Psoas muscle (tissue), 8 donors: ENCODE measurements at places on chromosomes 7 and 10.

DNA sequence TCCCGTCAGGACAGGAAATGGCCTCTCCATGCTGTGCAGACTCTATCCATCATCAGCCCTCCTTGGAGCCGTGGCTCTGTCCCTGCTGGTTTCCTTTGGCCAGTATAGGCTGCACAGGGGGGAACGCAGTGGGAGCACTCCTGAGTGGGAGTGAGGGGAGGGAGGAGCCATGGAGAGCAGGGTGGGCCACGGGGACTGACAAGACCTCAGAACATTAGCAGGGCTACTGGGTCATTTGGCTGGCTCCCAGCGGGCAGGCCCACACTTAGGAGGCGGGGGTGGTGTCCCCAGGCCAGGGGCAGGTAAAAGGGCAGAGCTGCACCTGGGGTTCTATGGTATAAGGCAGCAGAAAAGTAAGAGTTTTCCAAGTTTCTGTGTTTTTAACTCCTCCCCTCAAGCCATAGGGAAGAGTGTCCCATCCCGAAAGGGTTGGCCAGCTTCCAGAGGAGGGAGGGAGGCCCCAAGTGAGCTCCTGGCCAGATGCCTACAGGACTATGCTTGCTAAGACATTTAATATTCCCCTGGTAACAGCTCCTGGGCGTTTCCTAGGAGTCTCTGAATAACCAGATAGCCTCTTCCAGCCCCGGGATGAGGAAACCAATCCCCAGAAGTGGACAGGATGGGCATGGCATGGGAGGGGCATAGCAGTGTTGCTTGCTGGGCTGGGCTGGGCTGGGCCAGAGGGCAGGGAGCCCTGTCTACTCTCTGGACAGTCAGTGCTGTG is 5.5 kb upstream of the OPN4 start:
- DNase-seq: peak; percentile 77

- DNase-seq: no peak
These were observed 43.4 kb upstream of the ADO start for GRCh38 chr10:62761115-62761514.

GRCh38 chr7:140033036-140033435 is 29.7 kb downstream of the PARP12 start:
- DNase-seq: no peak

- no peak for DNase-seq
These were observed 78.0 kb downstream of the FAM13C start for GRCh38 chr10:59284118-59284975.

GRCh38 chr10:62072901-62073300 is 171.4 kb downstream of the ARID5B start:
- no peak for DNase-seq

DNA sequence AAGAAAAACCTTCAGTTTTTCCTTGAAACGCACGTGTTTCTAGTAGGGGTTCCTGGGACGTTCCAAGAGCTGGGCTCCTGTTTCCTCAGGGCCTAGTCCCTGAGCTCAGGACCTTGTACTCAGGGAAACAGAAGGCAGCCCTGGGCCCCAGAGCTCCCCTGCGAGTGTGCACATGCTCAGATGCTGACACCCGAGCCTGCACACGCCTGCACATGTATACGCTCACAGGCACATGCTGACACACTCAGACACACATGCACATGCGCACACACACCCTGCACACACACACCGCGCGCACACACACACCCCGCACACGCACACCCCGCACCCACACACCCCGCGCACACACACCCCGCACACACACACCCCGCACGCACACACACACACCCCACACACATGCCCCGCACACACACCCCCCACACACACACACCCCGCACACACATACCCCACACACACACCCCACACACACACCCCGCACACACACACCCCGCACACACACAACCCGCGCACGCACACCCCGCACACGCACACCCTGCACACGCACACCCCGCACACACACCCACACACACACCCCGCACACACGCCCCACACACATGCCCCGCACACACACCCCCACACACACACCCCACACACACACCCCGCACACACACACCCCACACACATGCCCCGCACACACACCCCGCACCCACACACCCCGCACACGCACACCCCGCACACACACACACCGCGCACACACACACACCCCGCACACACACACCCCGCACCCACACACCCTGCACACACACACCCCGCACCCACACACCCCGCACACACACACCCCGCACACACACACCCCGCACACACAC is 52.2 kb downstream of the CALML3 start:
- no peak for DNase-seq

GRCh38 chr7:52565974-52566373 is 469.5 kb upstream of the POM121L12 start:
- DNase-seq: no peak

GRCh38 chr10:33706191-33706590 is 371.7 kb upstream of the NRP1 start:
- peak; percentile 55 for DNase-seq

DNA sequence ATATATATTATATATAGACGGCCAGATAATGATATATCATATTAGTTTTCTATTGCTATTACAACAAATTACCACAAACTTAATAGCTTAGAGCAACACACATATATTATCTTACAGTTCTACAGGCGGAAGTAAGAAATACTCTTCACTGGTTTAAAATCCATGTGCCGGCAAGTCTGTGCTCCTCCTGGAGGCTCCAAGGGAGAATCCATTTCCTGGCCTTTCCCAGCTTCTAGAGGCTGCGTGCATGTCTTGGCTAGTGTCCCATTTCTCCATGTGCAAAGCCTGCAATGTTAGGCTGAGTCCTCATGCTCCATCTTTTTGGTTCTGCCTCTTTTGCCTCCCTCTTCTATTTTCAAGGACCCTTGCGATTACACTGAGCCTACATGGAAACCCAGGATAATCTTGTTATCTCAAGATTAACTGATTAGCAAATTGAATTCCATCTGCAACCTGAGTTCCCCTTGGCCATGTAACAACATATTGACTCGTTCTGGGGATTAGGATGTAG is 23.9 kb upstream of the PNLIPRP3 start:
- DNase-seq: no peak

DNA sequence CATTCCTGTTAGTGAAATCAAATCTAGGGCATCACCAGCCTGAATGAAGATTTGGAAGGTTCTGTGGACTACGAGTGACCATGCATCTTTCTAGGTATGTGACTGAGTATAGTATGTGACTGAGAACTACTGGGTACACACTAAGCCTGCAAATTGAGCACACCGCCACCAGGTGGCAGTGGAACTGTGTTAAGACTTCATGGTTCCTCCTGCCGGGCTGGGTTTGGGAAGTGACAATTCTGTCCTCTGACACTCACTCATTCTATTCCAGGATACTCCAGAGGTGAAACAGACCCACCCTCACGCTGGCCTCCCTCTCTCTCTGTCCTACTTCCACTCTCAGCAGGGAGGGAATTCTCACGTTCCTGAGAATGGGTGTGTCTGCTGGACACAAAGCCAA is 84.0 kb upstream of the TMEM248 start:
- no peak for DNase-seq

DNA sequence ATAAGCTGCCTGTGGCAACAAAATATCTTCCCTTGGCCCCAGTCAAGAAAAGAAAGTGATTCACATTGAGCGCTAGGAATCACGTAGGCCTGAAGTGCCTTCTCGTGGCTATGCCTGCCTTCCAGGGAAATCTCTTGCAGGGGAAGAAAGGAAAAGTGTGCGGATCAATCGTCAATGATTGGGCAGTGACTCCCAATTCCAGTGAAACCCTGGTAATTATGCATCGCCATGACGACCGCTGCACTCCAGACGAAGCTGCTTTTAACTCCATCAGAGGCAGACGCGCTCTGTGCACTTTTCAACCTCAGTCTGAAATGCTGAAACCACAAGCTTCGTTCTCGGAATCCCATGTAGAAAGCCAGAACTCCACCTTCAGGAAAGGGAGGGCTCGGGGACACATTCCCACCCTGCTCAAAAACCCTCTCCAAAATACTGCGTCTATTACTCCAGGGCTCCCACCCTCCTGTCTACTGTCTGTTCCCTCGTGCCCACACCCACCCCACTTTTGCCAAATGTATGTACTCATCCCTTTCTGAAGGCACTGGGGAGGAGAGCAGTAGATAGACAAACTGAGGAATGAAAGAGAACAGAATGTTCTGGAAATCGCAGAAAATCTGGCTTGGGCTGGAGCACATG is 24.2 kb upstream of the PRKAG2 start:
- no peak for DNase-seq

- DNase-seq: no peak
These were observed 29.2 kb upstream of the RTKN2 start for GRCh38 chr10:62297857-62298256.

- no peak for DNase-seq
These were observed 683.1 kb upstream of the POM121L12 start for GRCh38 chr7:52352013-52352981.

DNA sequence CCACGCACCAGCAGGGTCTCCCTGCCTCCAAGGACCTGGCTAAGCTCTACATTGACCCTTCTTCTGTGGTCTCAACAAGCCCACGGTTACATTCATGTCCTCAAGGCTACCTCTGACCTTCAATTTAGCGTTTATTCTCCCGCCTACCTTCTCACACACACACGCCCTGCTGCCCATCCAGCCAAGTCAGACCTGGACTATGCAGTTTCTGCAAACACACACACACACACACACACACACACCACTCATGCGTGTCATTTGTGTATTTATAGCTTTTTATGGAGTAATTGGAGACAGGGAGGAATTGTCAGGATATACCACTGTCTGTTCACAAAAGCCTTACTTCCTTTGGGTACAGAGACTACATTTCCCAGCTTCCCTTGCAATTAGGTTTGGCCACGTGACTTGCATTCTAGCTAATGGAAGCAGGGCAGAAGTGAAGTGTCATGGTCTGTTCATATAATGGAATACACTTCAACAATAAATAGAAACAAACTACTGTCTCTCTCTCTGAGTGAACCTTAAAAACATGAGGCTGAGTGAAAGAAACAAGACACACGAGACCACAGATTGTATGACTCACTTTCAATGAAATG is 53.8 kb upstream of the CPXM2 start:
- DNase-seq: no peak

GRCh38 chr10:48594371-48594770 is 10.5 kb downstream of the ARHGAP22 start:
- no peak for DNase-seq

GRCh38 chr7:142583446-142583845 is 165.8 kb upstream of the PRSS1 start:
- peak; percentile 81 for DNase-seq

DNA sequence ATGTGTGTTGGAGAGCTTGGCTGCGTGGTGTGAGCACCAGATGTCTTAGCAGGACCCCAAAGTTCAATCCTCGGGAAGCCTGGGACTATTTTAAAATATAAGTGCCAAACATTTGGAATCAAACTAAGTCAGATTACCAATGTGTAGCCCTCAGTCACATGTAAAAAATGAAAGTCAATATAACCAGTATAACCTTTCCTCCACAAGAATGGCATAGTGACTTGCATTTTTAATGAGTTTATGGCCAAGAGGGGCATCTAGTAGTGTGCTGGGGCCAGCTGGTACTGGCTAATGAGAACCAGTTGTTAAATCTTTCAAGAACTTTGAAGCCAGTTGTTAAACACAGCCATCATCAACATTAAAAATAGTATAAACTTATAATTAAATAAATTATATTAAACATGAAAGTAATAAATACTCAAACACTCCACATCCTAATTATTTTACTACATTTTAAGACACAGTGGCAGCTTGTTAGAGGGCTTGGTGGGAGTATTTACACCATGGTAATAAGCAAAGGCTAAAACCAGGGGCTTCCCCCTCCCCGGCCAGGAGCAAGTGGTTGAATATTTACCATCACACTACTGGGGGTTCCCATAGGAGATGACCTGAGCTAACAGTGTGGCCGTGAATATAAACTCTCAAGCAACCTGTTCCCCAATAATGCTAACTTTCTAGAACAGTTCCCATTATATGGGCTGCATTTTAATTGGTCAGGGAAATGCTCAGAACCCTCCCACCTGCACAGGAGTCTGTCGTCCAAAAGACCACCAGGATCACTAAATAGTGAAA is 7.9 kb upstream of the FAM170B start:
- no peak for DNase-seq

- no peak for DNase-seq
These were observed 226.2 kb downstream of the TNS3 start for GRCh38 chr7:47355684-47356083.

GRCh38 chr10:6203331-6204062 is 765 bp downstream of the PFKFB3 start:
- DNase-seq: peak; percentile 77

DNA sequence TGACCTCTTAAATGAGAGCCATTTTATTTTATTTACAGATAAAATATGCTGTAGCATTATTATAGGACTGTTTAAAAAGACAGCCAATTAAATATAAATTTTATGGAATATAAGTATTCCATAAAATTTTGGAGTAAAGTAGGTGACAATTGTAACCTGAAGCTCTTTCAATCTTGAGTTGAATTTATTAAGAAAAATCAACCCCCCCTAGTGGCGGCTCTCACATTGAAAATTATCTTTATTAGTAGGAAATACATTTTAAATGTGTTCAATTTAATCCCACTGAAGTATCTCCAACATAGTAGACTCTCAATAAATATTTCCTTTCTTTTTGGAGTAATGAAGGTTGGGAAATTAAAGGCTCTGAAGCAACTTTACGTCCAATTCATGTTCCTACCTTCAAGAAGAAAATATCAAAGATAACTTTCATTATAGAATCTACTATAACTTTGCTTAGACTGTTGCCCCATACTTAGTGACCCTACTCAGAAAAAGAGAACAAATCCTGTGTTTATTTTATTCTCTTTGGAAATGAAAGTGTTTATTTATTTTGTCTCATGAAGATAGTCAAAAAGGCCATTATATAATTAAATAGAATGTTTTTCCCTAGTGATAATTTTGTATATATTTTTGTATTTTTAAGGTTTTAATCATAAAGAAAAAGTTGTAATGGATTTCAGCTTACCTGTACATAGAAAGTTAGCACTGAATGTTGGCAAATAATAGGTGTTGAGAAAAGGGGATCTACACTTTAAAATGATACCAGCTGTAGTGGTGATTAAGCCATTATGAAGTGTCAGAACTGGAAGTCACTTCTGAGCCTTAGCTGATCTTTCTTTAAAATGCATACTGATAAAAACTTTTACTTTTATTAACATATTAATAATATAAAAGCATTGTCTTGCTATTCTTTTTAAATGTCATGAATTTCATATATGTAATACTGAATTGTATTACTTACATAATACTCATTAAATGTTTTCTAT is 3.3 kb downstream of the AHR start:
- DNase-seq: no peak

DNA sequence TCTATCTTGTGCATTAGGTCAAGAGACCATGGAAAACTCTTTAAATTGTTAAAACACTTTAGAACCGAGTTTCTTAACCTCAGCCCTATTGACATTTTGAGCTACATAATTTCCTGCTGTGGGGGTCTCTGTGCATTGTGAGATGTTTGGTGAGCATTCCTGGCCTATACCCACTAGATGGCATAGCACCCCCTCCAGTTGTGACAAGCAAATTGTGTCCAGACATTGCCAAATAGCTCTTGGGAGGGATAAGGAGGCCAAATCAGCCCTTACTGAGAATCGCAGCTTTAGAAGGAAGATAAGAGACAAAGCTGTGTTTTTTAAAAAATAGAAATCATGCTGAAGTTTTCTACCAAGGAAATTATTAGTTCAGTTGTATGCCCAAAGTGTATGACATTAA is 1158.5 kb upstream of the C7orf33 start:
- no peak for DNase-seq

GRCh38 chr10:115050375-115051010 is 42.7 kb upstream of the ATRNL1 start:
- no peak for DNase-seq

- DNase-seq: no peak
These were observed 109.1 kb downstream of the NT5C2 start for GRCh38 chr10:103083977-103084320.

GRCh38 chr10:122515588-122516231 is 44.8 kb upstream of the DMBT1 start:
- no peak for DNase-seq

GRCh38 chr10:6988654-6989053 is 408.6 kb upstream of the PRKCQ start:
- no peak for DNase-seq
